ENCODE measurements at places on chromosomes 4 and X. TPM values are rescaled to one million over a fixed set of nuclear protein-coding genes. Genes with fewer than 3 reads are reported as not detected.

Gene S100P
- 20.9 TPM for polyA plus RNA-seq

Gene TMEM31
- not detected for polyA plus RNA-seq

Gene TLR10
- polyA plus RNA-seq: not detected

Gene GAK
- polyA plus RNA-seq: 31.5 TPM

Gene DNAAF6
- polyA plus RNA-seq: not detected

Gene RAB40A
- 0.08 TPM for polyA plus RNA-seq

Gene MAGEE2
- not detected for polyA plus RNA-seq

Gene MAGED4
- 11.7 TPM for polyA plus RNA-seq

Gene C4orf17
- not detected for polyA plus RNA-seq

Gene MAGEA10
- not detected for polyA plus RNA-seq

Gene CFAP99
- 0.09 TPM for polyA plus RNA-seq

Gene VBP1
- polyA plus RNA-seq: 77.6 TPM

Gene SPACA5
- polyA plus RNA-seq: not detected

Gene GSPT2
- polyA plus RNA-seq: 9.0 TPM

Gene FGF5
- polyA plus RNA-seq: 0.25 TPM

Gene H2BW2
- not detected for polyA plus RNA-seq

Gene SUV39H1
- 20.0 TPM for polyA plus RNA-seq

Gene NXF2
- polyA plus RNA-seq: not detected

Gene ENPEP
- polyA plus RNA-seq: 0.12 TPM

Gene TMEM156
- polyA plus RNA-seq: 10.4 TPM

Gene GPR50
- not detected for polyA plus RNA-seq

Gene ARR3
- polyA plus RNA-seq: not detected

Gene GIMD1
- polyA plus RNA-seq: not detected

Gene CXCL5
- 107 TPM for polyA plus RNA-seq

Gene TKTL2
- not detected for polyA plus RNA-seq

Gene IRAK1
- polyA plus RNA-seq: 191 TPM

Gene CYBB
- 0.04 TPM for polyA plus RNA-seq

Gene DUX4
- not detected for polyA plus RNA-seq

Gene AKAP14
- polyA plus RNA-seq: not detected

Gene SLC30A9
- polyA plus RNA-seq: 28.7 TPM

Gene ZCCHC12
- 0.05 TPM for polyA plus RNA-seq

Gene RHOH
- 0.07 TPM for polyA plus RNA-seq

Gene MAGEB1
- not detected for polyA plus RNA-seq

Gene NLGN3
- polyA plus RNA-seq: 0.60 TPM

Gene STATH
- polyA plus RNA-seq: not detected

Gene BANK1
- polyA plus RNA-seq: 2.5 TPM

Gene PDGFRA
- 0.24 TPM for polyA plus RNA-seq

Gene UGT2B7
- polyA plus RNA-seq: 0.30 TPM

Gene INPP4B
- polyA plus RNA-seq: 6.3 TPM

Gene USP17L11
- polyA plus RNA-seq: not detected

Gene F11
- polyA plus RNA-seq: not detected

Gene BRCC3
- polyA plus RNA-seq: 42.9 TPM

Gene AWAT1
- not detected for polyA plus RNA-seq

Gene ADGRG2
- 4.4 TPM for polyA plus RNA-seq

Gene DGAT2L6
- not detected for polyA plus RNA-seq

Gene FAT1
- 62.8 TPM for polyA plus RNA-seq

Gene MOSPD2
- 8.4 TPM for polyA plus RNA-seq

Gene GYPE
- polyA plus RNA-seq: not detected

Gene GABRE
- 80.3 TPM for polyA plus RNA-seq

Gene ACE2
- polyA plus RNA-seq: not detected

Gene RTL9
- polyA plus RNA-seq: 0.06 TPM

Gene TMEM271
- not detected for polyA plus RNA-seq

Gene SMARCA1
- 71.8 TPM for polyA plus RNA-seq

Gene RASSF6
- polyA plus RNA-seq: 1.8 TPM

Gene PROM1
- polyA plus RNA-seq: not detected

Gene SHROOM4
- not detected for polyA plus RNA-seq

Gene ADH1C
- not detected for polyA plus RNA-seq

Gene TRIM60
- polyA plus RNA-seq: not detected

Gene TMPRSS11B
- polyA plus RNA-seq: not detected

Measured in A549 (cell line).